ENCODE measurements at places on chromosomes 5 and 9. TPM values are rescaled to one million over a fixed set of nuclear protein-coding genes. Genes with fewer than 3 reads are reported as not detected.

Gene HAPLN1
- not detected for polyA plus RNA-seq

Gene CEP72
- polyA plus RNA-seq, result 1.7 TPM

Gene CAMSAP1
- polyA plus RNA-seq, result 5.1 TPM

Gene MYMK
- not detected for polyA plus RNA-seq

Gene GTF3C5
- 1.5 TPM for polyA plus RNA-seq

Gene BTNL9
- not detected for polyA plus RNA-seq

Gene PCDHA1
- 5.3 TPM for polyA plus RNA-seq

Gene PLCXD3
- polyA plus RNA-seq, result 9.7 TPM

Gene PCDHB11
- polyA plus RNA-seq, result 1.1 TPM

Gene KCNIP1
- 148 TPM for polyA plus RNA-seq

Gene EIF4EBP3
- polyA plus RNA-seq, result 7.7 TPM

Gene HACD4
- polyA plus RNA-seq, result 0.16 TPM

Gene PTGES
- not detected for polyA plus RNA-seq

Gene ENTPD8
- not detected for polyA plus RNA-seq

Gene MCC
- 5.3 TPM for polyA plus RNA-seq

Gene IPPK
- 2.3 TPM for polyA plus RNA-seq

Gene IL4
- not detected for polyA plus RNA-seq

Gene IL5
- polyA plus RNA-seq, result not detected

Gene HEXB
- polyA plus RNA-seq, result 57.2 TPM

Measured in Purkinje cell (primary cell).